ENCODE measurements at places on chromosomes 5 and 9. TPM values are rescaled to one million over a fixed set of nuclear protein-coding genes. Genes with fewer than 3 reads are reported as not detected.

DNA sequence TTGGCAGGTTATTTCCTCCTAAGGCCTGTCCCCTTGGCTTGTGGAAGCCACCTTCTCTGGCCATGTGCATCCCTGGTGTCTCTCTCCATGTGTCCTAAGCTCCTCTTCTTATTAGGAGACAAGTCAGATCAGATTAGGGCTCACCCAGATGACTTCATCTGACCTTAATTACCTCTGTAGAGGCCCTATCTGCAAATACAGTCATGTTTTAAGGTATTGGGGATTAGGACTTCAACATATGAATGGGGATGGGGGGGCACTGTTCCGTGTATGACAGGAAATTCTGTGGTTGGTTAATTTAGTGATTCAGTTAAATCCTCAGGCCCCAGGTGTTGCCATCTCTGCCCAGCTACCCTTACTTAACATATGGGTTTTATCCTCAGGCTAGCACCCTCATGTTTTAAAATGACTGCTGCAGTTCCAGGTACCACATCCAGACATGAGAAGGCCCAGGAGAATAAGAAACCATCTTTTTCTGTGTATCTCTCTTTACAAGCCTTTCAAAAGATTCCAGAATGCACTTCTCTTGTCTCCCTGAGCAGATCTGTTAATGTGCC, 51.9 kb upstream of the RAI14 start:
- DNase-seq, result no peak
- H3K27me3 ChIP-seq, result peaks cover 2% of the 10 kb centered on the region
- no peaks in the 10 kb centered on the region for H3K36me3 ChIP-seq
- no peaks in the 10 kb centered on the region for H3K4me1 ChIP-seq

DNA sequence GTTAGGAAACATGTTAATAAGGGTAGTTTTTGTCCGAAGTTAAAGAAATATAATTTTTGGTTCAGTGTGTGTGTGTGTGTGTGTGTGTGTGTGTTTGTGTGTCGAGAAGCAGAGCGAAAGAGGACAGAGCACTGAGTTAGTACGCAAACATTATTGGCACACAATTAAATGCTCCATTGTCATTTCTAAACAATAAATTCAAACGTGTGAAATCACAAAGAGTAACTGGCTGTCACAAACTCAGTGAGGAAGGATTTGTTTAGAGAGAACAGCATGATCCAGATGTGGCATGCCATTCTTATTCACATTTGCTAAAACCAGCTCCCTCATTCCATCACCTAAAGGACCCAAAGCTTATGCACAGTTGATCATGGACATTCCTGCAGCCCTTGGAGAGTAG, 970.8 kb downstream of the DTWD2 start:
- H3K27ac ChIP-seq, result no peak overlapping the region
- H3K4me1 ChIP-seq, result no peaks in the 10 kb centered on the region
- H3K4me3 ChIP-seq, result no peak overlapping the region

GRCh38 chr9:129436751-129437625, 183.9 kb downstream of the C9orf50 start:
- no peak for DNase-seq
- peaks cover 3% of the 10 kb centered on the region for H3K36me3 ChIP-seq
- H3K27me3 ChIP-seq, result peaks cover 55% of the 10 kb centered on the region

GRCh38 chr9:14616188-14616982, 76.8 kb downstream of the ZDHHC21 start:
- H3K36me3 ChIP-seq, result no peaks in the 10 kb centered on the region
- no peak overlapping the region for H3K4me3 ChIP-seq
- no peaks in the 10 kb centered on the region for H3K4me1 ChIP-seq
- no peak for DNase-seq

FCHO2 gene
- 2.1 TPM for total RNA-seq

DNA sequence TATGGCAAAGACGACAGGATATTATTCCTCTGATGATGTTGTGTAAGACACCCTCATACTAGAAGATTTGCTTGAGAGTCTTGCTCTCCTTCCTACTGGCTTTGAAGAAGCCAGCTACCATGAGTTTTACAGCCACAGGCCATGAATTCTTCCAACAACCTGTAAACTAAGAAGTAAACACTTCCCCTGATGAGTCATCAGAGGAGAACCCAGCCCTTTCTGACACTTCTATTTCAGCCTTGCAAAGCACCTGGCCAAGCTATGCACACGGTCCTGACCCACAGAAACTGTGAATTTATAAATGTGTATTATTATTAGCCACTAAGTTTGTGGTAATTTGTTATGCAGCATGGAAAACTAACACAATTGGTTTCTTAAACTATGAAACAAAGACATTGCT, 288.8 kb upstream of the ADAMTSL1 start:
- no peaks in the 10 kb centered on the region for H3K27me3 ChIP-seq
- H3K4me3 ChIP-seq, result no peak overlapping the region
- H3K4me1 ChIP-seq, result no peaks in the 10 kb centered on the region

Data from activated CD8-positive, alpha-beta memory T cell treated with anti-CD3 and anti-CD28 coated beads, Interleukin-2, amount 10 ng/mL, durations not matched to agents 7 days and 5 days (primary cell).